Hematopoietic multipotent progenitor cell treated with erythropoietin and hydrocortisone succinate and interleukin-3 and kit ligand, for 6 days (in vitro differentiated cells): ENCODE measurements at places on chromosomes 7 and 10.

GRCh38 chr10:117601716-117602115 lies 59.2 kb downstream of the EMX2 start:
- no peak for DNase-seq

- no peak for DNase-seq
Observed at GRCh38 chr10:32995066-32995622, 37.1 kb upstream of the ITGB1 start.

- no peak for DNase-seq
Observed at GRCh38 chr10:6985644-6986043, 405.6 kb upstream of the PRKCQ start.

- DNase-seq = no peak
Observed at GRCh38 chr10:129891806-129892205, 72.3 kb downstream of the EBF3 start.

DNA sequence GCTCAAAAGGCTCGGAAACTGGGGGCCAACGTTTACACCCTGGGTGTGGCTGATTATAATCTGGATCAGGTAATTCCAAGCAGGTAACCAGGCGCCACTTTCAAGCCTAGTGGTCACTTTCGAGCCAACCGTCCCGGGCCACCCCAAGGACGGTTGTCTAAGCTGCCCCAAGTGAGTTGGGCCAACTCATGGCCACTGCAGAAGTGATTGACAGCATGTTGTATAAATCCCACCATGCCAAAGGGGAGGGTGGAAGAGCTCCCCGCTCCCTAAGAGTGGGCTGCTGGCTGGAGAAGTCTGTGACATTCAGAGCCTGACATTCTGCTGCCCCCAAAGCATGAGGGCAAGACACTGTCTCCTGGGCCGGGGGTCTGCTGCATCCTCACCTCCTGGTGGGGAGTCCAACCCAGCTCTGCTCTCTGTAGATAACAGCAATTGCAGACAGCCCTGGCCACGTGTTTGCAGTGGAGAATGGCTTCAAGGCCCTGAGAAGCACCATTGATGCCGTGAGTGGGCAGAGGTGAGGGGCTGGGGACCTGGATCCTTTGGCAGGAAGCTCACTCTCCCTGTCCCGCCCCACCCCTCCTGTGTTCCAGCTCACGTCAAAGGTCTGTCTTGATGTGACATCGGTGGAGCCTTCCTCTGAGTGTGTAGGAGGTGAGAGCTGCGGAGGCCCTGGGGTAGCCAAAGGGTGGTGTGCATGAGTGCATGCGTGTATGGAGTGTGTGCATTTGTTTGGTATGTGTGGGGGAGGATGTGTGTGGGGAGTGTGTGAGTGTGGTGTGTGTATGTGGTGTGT lies 10.8 kb downstream of the ANTXRL start:
- no peak for DNase-seq

- DNase-seq = no peak
Observed at GRCh38 chr10:63021225-63021624, 111.9 kb upstream of the NRBF2 start.

DNA sequence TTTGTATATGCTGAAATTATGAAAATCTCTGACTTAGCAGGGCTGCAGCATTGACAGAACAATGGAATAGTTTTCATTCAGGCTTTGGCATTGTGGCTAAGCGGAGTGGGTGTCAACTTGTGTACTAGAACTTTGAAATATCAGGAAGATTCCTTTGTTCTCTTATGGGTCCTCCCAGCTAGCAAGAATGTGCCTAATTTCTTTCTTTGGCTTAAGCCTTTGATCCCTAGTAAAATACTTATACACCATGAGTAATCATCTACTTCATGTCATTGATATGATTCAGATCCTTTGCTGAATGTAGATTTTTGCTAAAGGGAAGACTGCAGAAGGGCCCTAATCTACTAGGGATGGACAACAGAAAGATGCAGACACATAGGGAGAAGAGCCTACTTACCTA lies 6.2 kb downstream of the AVL9 start:
- DNase-seq = no peak

DNA sequence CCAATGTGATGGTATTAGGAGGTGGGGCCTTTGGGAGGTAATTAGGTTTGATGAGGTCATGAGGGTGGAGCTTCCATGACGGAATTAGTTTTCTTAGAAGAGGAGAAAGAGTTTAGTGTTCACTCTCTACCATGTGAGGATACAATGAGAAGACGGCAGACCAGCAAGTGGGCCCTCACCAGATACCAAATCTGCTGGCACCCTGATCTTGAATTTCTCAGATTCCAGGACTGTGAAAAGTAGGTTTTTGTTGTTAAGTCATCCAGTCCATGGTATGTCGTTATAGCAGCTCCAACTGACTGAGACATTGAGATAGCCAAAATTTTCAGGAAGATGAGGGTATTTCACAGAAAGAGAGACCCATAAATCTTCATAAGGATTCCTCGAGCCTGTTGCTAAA lies 3.6 kb upstream of the TMEM196 start:
- no peak for DNase-seq

DNA sequence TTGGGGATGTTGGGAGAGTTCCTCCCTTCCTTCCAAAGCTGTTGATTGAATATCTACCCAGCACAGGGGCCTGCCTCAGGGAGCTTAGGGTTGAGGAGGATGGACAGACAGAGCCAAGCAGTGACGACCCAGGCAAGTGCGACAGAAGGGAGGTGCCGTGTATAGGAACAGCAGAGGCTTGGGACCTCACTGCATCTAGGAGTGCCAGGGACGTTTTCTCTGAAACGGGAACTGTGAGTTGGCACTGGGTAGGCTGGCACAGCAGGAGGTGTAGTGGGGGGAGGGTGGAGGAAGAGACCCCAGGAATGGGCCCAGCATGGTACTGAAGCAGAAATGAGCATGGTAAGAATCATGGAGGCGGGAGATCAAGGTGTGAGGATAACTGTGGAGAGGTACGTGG lies 55.3 kb upstream of the MGMT start:
- no peak for DNase-seq

DNA sequence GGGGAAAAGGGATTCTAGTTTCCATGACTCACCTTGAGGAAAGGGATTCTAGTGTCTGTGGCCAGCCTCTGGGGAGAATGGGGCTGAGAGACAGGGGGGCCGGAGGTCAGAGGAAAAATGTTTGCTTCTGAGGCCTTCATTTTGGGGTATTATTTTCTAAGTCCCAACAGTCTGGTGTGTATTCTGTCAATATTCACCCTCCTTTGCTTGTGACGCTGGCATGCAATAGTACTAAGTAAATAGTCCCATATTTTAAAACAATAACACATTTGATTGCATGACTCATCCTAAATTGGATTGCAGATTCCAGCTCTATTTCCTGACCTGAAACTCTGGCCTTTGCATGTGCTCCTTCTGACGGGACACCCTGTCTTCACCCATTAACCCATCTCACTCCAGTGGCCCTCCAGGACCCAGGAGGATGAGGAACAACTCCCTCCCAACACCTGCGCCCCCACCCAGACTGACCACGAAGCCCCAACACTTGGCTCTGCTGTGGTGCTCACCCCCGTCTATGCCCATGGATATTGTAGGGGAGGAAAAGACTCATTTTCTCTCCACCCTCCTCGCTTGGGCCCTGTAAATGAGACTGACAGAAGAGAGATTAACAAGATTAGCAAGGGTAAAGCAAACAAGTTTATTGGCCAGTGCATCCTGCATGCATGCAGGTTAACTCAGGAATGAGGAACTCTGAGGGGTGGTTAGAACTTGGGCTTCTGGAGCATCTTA lies 495.6 kb upstream of the KLF6 start:
- no peak for DNase-seq

GRCh38 chr10:690372-691161 lies 1.1 kb upstream of the DIP2C start:
- DNase-seq = no peak

DNA sequence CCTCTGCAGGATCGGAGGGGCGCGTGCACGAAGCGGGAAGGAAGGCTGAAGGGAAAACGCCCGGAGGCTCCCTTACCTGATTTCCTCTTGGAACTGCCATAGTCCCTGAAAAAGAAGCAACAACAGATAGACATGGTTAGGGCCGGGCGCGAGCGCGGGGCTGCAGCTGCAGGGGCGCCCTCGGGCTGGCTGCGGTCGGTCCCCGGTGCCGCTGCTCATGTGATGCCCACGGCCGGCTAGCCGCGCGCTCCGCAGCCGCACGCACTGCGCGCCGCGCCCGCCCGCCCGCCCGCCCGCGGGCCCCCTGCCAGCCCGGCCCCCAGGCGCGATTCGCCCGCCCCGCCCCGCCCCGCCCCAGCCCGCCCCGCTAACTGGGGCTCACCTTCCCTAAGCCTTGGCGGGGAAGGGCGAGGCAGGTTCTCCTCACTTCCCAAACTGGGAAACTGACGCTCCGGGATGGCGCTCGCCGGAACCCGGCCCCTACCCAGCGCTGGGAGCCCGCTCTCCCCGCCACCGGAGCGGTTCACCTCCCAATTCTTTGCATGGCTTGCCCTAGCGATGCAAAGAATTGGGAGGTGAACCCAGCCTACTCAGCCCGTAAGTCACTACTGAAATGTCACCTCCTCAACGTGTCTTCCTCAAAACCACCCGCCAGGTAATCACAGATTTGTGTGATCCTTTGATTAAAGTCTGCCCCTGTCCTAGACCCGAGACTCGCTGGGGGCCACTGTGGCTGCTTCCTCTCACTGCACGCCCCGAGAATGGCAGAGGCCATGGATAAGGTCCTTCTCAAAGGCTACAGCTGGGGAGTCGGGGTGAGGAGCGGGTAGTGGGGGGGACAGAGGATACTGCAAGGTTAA lies 162.2 kb downstream of the SH3PXD2A start:
- peak; percentile 42 for DNase-seq

- DNase-seq = no peak
Observed at GRCh38 chr7:86953219-86953618, 106.2 kb downstream of the ELAPOR2 start.

DNA sequence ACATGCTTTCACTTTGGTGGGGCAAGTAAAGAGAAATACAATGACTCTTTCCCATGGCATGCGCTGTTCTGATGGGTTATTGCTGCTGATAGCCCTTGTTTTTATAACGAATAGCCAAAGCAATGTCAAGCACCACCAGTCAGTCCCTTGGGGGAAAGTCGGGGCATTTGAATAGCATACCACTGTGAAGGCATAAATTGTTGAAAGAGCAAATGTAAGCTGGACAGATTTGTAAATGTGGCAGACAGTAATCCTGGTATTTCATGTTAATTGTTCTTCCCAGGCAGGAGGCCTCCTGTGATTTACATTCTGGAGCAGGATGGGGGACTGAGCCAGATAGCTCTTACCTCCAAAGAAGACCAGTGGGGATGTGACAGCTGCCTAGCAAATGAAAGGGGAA lies 293.3 kb downstream of the ADRA2A start:
- DNase-seq = no peak

- DNase-seq = no peak
Observed at GRCh38 chr10:103448746-103449145, 3.4 kb downstream of the CALHM2 start.

GRCh38 chr7:12909483-12909882 lies 222.1 kb downstream of the ARL4A start:
- no peak for DNase-seq

DNA sequence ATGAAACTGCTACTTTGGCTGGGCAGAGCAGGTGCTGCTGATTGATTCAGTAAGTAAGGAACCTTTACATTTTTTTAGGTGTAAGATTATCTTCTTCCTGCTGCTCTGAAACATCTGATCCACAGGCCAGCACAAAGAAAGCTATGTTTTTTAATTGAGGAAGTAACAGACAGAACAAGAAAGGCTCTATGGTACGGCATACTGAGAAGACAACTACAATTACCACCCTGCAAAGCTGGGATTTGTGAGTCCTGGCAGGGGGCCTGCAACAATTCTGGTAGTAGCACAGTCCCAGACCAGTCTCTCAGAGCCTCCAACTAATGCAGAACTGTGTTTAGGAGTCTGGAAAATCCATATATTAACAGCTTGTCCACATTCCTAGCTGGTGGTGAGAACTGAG lies 103.0 kb upstream of the LRRTM3 start:
- DNase-seq = no peak

- no peak for DNase-seq
Observed at GRCh38 chr10:87875929-87876571, 12.6 kb downstream of the PTEN start.

- DNase-seq = no peak
Observed at GRCh38 chr7:49324040-49324439, 399.7 kb downstream of the CDC14C start.

DNA sequence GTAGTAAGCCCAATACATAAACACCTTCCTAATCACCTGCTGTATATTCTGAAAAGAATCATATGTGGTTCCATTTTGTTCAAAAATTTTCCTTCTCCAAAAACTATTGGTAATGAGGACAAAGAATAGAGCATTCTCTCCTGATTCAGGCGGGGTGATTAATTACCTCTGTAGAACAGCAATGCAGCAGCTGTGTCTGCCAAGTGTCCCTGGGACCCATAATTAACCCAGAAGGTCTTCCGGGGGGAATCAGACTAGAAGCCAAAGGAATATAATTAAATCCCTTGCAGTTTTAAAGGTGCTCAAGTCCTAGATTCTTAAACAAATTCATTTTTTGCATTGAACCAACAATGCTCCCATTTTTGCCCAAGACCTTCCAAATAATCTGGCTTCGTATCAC lies 60.3 kb upstream of the ABLIM1 start:
- DNase-seq = no peak

- no peak for DNase-seq
Observed at GRCh38 chr10:98474628-98475027, 27.9 kb upstream of the HPS1 start.

- no peak for DNase-seq
Observed at GRCh38 chr7:150657526-150657925, 25.3 kb upstream of the GIMAP6 start.

GRCh38 chr7:117001283-117001682 lies 48.0 kb downstream of the ST7 start:
- DNase-seq = no peak

DNA sequence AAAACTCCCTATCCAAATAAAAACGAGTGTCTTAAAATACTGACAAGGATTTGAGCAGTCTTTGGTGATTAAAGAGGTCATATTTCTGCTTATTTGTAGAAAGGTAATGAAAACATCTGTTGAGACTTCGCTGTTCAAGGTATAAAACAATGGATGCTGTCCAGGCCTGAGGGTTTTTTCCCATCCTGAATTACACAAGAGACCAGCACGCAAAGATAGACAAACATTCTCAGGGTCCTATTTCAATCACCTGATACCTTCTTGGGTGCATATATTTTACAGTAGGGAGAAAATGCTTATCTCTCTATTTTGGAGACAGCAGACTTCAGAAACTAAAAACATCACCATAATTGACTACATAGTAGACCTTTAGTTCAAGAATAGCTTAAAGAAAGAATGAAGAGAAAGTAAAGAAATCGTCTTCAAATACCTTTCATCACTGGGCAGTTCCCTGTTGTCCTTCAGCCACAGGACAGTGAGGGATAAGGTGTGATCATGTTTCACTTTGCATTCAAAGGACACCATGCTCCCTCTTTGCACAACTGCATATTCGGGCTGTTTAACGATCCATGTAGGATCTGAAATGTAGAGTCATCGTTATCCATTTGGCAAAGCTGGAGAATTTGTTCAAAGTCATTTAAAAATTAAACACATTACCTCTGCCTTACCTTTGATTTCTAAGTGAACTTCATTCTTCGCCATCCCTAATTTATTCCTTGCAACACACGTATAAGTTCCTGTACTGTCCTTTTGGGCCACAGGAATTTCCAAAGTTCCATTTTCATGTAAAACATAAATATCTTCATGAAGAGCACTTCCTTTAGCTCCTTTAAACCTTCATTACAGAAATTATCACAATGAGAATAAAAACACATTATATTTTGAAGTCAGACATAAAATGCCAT lies 63.7 kb upstream of the LAMB4 start:
- no peak for DNase-seq
